ENCODE measurements at places on chromosomes 12 and 14.
A peak's percentile ranks its signal among the peaks of the same experiment; 100 is the strongest.

- no peak for DNase-seq
Observed at GRCh38 chr14:70652871-70653270, 11.2 kb downstream of the TTC9 start.

GRCh38 chr12:47014474-47014873 lies 64.9 kb upstream of the PCED1B start:
- DNase-seq: no peak

- DNase-seq: no peak
Observed at GRCh38 chr12:31796270-31796951, 67.6 kb upstream of the AMN1 start.

DNA sequence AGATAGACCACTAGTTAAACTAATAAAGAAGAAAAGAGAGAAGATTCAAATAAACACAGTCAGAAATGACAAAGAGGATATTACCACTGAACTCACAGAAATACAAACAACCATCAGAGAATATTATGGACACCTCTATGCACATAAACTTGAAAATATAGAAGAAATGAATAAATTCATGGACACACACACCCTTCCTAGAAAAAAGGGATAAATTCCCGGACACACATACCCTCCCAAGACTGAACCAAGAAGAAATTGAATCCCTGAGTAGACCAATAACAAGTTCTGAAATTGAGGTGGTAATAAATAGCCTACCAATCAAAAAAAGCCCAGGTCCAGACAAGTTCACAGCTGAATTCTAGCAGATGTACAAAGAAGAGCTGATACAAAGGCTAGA lies 187.9 kb downstream of the SEC23A start:
- no peak for DNase-seq

DNA sequence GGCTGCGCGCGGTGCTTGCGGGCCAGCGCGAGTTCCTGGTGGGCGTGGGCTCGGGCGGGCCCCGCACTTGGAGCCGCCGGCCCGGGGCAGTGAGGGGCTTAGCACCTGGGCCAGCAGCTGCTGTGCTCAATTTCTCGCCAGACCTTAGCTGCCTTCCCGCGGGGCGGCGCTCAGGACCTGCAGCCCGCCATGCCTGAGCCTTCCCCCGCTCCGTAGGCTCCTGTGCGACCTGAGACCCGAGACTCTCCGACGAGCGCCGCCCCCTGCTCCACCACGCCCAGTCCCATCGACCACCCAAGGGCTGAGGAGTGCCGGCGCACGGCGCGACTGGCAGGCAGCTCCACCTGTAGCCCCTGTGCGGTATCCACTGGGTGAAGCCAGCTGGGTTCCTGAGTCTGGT lies 46.0 kb upstream of the PLEKHG3 start:
- no peak for DNase-seq

- no peak for DNase-seq
Observed at GRCh38 chr12:98232753-98233390, 282.5 kb upstream of the TMPO start.

DNA sequence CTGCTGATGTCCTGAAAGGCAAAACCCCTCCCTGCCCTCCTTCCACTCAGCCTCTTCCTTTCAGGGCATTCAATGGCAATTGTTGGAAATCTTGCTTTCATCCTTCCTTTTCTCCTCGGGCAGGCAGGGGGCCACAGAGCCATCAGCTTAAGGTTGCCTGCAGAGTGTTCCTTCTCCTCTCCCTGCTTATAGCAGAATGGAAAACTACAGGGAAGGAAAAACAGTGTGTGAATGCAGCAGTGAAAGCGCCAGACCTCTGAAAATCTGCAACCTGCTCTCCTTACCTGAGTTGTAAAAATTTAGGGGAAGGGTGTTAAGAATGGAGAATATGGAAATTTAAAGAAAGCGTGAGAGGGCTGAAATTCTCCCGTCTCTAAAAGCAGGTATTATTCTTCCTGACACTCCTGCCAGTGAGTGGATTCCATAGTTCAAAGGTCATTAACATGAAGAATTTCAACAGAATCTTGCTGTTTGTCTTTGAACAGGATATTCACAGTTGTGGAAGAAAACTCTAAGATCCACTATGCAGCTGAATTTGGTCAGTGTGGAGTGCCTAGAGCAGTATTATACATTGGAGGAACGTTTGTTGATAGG lies 348.8 kb downstream of the KCNH5 start:
- no peak for DNase-seq

- DNase-seq: no peak
Observed at GRCh38 chr14:60958146-60958545, 22.7 kb downstream of the TRMT5 start.

DNA sequence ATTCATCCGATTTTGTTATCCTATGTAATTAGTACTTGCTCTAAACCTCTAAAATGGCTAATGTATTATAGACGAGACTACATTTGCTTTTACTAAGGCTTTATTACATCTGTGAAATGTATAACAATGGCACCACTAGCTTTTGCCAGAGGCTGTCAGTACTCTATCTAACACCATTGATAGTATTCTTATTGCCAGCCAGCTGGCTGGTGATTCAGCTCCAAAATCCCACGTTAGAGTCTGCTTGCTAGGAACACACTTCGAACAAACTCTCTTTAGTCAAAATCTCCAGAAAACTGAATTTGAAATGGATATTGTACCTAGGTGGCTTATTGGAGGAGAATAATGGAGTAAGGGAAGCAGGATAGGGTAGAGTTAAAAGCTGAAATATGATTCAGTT lies 839.2 kb downstream of the SLC6A15 start:
- DNase-seq: no peak

DNA sequence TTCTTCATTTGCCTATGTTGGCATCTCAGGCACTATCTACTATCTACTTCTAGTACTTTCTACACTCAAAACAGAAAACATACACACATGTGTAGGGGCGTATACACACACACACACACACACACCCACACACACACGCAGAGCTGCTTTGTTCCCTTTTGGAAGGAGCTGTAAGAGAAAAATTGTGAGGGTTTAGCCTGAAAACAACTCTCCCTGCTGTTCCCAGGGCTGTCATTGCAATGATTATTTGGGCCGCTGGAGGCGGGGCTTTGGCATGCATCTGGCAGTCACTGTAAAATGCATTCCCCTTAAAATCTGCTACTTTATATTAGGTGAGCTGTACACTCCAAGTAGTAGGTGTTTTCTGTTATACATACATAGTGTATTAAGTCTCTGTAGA lies 29.1 kb upstream of the SLC38A2 start:
- no peak for DNase-seq

DNA sequence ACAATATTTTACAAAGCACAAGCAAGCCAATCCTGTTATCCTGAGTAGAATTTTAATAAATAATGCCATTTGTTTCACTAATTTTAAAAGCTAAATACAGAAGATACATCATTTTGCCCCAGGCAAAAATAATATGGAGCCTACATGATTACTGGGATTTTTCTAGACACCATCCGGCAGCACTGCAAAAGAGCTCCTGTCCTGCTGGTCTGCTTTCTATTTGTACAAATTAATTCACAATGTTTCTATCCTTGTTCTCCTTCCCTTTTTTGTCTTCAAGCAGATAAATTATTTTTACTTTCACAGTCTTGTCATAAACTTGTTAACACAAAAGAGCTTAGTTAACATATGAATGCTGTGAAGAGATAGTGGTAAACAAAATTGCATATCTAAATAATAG lies 4.6 kb downstream of the SIX1 start:
- no peak for DNase-seq

DNA sequence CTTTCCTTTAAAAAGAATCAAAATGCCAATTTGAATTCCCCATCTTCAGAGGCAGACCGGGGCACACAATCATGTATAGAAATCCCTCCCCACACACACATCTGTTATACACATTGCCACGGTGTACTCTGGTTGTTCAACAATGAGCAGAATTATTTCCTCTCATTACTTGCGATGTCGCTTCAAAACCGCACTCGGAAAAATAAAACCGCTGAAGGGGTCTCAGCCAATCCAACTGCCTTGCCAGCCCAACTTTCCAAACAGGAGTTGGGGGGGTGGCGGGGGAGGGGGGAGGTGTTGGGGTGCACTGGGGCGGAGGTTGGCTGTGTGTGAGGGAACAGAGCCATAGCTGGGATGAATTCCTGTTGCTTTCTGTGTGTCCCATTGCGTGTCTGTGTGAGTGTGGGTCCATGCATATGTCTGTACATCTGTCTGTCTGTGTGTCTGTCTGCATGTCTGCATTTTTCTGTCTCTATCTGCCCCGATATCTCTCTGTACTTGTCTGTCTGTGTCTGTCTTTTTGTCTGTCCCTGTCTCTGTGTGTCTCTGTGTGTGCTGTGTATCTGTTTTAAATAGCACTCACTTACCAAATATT lies 163.6 kb upstream of the TBX3 start:
- no peak for DNase-seq

GRCh38 chr12:121719926-121720414 lies 7.4 kb downstream of the TMEM120B start:
- DNase-seq: no peak

GRCh38 chr12:85559536-85559935 lies 276.7 kb downstream of the RASSF9 start:
- no peak for DNase-seq

DNA sequence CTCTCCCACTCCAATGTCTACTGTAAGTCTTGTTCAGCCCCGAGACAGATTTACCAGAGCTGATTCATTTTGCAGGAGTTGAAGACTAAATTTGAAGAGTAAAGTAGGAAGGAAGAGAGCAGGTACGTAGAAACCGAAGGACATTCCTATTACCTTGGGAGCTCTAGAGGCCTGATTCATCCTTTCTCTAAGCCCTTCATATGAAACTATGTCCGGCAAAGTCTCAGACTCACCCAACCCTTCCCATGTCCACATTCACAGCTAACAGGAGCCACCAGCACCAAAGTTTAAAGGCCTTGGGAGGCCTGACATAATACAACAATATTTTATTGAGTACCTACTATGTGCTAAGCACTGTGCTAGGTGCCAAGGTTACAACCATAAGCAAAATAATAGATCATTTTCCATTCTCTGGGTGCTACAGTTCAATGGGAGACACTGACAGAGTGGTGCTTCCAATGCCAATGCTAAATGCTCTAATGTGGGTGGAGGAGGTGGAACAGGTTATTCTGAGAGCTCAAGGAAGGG lies 86.6 kb downstream of the PHLDA1 start:
- no peak for DNase-seq

DNA sequence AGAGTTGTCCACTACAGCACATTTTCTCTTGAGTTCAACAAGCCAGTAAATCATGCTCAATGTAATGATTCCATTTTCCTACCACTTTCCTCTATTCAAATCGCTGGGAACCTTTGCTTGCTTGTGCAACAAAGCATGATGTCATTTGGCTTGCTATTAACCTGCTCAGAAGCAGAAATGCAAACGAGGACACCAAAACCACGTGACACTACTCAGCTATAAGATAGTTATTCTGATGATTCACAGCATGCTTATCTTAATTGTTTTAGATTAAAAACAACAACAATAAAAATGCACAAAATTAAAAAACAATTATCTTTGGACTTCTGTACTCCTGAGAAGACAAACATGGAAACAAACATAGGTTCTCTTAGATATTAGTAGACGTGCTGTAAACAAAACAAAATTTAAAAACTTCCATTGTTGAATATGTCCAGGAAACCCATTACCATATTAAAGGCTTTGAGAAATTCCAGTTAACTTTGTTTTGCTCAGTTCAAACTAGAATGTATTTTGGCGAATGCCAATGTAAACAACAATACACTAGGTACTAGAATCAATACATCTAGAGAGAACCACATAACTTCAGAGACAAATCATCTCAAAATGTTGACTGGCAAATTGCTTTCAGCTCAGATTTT lies 77.5 kb upstream of the KRAS start:
- DNase-seq: no peak

- peak; percentile 80 for DNase-seq
Observed at GRCh38 chr12:122886851-122887818, 8.8 kb downstream of the VPS37B start.

- DNase-seq: no peak
Observed at GRCh38 chr14:37194698-37195097, 3.0 kb upstream of the MIPOL1 start.

DNA sequence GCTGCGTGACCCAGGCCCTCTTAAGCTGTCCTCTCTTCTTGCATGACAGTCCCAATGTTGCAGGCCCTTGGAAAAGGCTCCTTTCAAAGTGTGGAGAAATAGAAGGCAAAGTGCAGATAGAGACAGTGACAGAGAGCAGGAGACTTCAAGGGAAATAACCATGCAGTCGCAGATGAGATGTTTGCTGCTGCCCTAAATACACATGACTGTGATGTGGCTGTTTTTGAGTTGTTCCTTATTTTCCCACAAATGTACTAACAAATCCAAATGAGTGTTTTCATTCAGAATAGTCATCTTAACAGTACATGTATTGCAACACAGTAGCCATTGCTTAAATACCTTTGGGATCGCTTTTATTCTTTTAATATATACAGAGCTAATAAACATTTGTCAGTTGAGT lies 101.6 kb downstream of the SLC15A5 start:
- no peak for DNase-seq

DNA sequence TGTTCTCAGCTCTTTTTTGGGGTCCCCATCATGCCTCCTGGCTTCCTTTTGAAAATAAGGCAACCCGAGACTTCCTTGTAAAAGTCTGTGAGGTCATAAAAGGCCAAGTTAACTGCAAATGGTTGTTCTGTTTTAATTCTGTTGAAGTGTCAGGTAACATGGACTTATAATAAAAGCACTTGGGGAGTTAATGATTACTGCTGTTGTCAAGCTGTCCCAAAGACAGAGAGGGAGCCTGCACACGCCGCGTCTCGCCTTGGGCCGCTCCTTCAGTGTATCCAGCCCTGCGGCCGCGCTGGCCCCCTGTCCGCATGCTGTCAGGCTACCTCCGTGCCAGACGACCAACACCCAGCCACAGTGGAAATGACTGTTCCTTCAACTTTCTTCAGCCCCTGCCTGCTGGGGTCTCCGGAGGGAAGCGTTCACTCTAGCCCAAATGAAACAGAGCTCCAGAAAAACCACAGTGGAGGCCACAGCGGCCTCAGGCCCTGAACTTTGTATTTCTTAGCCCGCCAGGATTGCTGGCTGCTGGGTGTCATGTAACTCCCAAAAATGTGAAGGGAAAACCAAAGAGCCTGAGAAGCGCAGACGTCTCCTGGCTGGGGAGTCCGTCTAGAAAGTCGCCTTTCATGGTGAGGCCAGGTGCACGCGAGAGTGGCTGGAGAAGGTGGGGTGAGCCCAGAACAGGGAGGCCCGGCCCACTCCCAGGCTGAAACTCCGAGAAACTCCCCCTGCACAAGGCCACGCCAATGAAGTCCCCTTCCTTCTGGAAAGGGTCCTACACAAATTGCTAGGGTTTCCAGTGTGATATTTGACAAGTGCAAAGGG lies 189.1 kb downstream of the ZFP36L1 start:
- no peak for DNase-seq

GRCh38 chr14:23694949-23695663 lies 58.9 kb downstream of the DHRS2 start:
- peak; percentile 92 for DNase-seq

Data from NCI-H524 (cell line).